Prostate gland (tissue), 2 donors: ENCODE measurements at places on chromosomes 5 and 9. TPM values are rescaled to one million over a fixed set of nuclear protein-coding genes. Genes with fewer than 3 reads are reported as not detected.

Gene SDHA
- total RNA-seq = 66.7 TPM

GRCh38 chr9:97078362-97078761, 39.4 kb upstream of the CTSV start:
- no peak for DNase-seq

DNA sequence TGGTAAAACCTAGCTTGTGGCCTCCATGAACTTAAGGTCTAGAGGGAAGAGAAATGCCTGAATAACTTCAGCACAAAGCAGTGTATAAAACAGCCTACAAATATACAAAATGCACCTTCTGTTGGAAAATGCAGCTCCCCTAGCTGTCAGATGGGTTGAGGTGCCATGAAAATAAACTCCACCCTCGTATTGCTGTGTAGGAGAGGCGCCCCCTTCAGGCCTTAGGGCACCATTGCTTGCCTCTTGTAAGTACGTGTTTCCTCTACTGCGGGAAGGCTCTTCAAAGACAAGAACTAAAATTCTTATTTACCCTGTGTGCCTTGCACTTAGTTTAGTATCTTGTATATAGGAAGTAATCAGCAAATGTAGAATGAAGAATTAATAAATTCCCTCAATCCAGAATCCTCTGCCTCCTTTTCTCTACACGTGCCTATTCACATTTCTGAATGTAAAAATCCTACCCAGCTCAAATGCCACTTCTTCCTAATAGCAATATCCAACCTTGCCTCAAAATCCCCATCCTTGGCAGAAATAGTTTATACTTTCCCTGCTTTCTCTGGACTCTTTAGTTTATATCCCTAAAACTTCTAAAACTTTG, 393.7 kb upstream of the PDE4D start:
- DNase-seq = no peak

DNA sequence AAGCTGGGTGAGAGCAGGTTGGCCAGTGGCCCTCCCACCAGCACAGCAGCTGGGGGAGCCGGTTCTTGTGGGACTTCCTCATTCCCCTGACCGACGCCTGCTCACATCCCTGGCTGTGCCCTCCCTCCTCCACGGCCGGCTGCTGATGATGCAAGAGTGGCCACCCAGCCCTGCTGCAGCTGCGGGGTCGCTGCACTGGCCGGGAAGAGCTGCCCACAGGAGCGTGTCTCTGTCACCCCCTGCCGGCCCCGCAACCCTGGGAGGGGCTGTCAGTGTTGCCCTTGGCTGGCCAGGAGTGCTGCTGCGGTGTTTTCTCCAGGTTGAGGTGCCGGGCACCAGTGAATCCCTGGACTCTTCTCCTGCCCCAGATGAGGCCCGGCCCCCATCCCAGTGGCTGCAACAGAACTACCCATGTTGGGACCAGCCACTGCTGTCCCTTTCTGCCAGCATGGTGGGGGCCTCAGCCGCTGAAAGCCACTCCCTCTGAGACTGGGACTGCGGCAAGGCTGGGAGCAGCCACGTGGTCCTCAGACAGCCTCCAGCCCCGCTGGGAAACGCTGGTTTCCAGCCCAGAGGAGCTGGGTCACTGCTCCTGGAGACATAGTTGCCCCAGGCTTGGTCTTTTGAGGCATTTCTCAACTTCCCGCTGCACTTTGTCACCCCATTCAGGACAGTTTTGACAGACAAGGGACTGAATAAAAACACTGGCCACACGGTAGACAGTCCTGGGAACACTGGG, 739 bp downstream of the CARD9 start:
- DNase-seq = peak; percentile 54
